ENCODE measurements at places on chromosomes 2 and 18.

DNA sequence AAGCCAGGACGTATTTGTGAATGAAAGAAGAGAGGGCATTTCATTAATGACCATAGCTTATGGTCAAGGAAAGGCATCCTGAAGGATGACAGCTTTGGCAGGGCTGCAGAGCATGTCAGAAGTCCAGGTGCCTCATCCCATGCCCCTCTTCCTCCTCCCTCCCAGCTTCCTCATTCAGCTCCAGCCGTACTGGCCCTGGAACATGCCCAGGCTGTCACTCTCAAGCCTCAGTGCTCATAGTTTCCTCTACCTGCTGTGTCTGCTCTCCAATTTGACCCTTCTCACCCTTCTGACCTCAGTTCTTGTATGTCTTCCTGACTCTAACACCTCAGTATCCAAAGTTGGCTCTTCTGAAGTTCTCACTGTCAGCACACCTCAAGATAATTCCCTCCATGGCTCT is 695.8 kb upstream of the HS6ST1 start:
- no peak for DNase-seq

DNA sequence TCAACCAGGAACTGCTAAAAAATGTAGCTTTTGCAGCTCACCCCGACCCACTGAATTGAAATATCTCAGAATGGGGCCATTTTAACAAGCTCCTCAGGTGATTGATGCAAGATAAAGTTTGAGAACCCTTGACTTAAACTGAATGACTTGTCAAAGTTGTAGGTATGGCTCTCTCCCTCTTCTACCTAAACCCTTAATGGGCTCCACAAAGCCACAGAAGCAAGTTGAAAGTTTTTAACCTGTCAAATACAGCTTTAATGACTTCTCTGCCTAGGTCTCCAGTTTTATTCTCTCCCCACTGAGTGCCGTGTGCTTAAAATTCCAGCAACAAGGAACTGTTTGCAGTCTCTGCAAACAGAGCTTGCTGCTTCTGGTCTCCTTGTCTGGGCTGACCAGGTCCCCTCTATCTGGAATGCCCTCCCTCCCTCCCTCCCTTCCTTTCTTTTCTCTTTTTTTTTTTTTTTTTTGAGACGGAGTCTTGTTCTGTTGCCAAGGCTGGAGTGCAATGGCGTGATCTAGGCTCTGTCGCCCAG is 19.7 kb upstream of the RNF125 start:
- DNase-seq = no peak

- DNase-seq = no peak
Measured at GRCh38 chr2:25481381-25482300, 139.9 kb upstream of the DNMT3A start.

DNA sequence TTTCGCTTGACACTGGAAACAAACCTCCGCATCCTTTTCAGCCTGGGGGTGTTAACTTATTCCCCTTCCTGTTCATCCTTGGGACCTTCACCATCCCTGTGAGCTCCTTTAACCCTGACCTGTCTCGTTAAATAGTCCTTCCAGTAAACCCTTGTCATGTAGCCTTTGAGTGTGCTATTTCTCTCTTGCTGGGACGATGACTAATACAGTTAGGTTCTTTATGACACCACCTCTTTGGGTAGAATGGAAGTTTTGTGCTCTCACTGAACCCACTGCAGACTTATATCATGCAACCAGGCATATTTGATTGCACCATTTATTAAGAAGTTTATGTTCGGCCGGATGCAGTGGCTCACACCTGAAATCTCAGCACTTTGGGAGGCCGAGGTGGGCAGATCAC is 40.5 kb upstream of the GAREM1 start:
- DNase-seq = no peak

DNA sequence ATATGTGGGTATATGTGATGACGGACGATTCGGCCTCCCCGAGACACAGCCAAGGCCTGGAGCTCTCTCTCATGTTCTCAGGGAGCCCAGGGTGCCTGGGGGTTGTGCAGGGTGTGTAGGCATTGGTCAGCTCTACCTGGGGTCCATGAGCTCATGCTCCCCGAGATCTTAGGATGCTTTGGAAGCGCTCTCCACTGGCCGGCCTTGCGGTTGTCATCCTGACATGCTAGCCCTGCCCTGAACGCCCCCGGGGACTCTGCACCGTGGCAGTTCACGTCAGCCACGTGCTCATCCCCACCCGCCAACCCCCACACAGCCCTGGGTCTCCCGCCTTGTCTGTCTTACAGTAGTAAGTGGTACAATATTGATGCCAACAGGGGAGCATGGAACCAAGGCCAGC is 67.8 kb downstream of the RTP5 start:
- no peak for DNase-seq

DNA sequence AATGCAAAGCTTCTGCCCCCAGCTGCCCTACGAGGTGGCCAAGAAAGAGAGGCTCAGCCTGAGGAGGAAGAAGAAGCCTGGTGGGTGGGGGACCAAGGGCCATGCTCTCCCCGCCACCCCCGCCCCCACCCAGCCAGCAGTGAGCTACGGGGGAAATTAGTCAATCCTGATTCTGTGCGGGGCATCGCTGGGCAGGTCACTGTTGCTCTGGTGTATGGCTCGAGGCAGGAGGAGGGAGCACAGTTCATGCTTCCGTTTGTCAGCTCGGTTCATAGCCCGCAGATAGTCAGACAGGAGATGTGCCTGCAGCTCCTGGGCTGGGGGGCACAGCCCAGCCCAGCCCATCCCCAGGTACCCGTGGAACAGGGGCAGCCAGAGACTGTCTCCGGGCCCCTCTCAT is 17.1 kb downstream of the RAMP1 start:
- no peak for DNase-seq

GRCh38 chr2:28869494-28870145 is 489 bp downstream of the TRMT61B start:
- no peak for DNase-seq

- DNase-seq = no peak
Measured at GRCh38 chr2:6538607-6539006, 327.1 kb downstream of the CMPK2 start.

GRCh38 chr2:226139759-226140158 is 659.9 kb downstream of the IRS1 start:
- no peak for DNase-seq

- no peak for DNase-seq
Measured at GRCh38 chr18:25033747-25034471, 318.1 kb downstream of the ZNF521 start.

DNA sequence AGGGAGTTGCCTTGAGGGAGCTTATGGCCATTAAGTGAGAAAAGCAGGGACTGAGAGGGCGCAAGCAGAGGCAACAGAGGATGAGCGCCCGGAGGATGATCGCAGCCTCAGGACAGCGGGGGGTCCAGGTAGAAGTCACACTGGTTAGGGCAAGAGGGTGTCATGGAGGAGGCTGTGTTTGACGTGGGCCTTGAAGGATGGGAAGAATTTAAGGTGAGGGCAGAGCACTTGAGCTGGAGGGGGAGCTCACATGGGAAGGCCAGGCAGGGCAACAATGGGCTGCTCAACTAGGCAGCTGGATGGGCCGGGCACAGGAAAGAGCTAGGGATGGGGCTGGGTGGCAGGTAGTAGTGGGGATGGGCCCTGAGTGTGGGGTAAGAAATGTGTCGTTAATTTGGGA is 31.9 kb downstream of the FAM228A start:
- DNase-seq = no peak

- no peak for DNase-seq
Measured at GRCh38 chr2:71595569-71595968, 142.2 kb downstream of the DYSF start.

DNA sequence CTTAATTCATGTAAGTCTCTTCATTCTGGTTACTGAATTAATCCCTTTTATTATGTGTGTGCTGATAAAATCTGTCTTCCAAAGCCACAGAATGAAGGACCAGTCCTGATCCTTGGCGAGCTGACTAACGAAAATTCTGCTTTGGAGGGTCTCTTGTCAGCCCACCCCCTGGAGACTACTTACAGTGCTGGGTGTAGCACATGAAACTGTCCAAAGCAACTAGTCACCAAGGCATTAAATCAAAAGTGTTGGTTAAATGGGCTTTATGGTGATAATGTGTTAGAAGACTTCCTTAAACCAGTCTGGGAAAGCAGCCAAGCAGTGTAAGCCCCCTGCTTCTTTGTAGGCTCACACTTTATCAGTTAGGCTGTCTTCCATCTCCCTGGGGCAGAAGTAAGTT is 420.2 kb downstream of the SUCLG1 start:
- no peak for DNase-seq

DNA sequence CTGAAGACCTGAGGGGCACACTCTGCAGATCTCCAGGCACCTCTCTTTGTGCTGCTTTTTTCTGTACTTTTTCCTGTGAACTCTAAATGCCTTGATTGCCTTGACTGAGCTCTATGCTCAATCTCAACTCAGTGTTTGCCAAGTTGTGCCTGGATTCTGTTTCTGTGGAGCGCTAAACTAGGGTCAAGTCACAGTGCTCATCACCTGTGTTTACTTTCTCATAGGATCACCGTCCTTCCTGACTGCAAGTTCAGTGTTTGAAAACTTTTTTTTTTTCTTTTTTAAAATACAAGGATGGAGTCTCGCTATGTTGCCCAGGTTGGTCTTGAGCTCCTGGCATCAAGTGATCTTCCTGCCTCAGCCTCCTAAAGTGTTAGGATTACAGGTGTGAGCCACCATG is 62.6 kb downstream of the AGPS start:
- DNase-seq = no peak

- no peak for DNase-seq
Measured at GRCh38 chr2:71552861-71553301, 99.5 kb downstream of the DYSF start.

Data from GOT3 (cell line).